NCI-H1048 (cell line): ENCODE measurements at places on chromosomes 3 and 15.

DNA sequence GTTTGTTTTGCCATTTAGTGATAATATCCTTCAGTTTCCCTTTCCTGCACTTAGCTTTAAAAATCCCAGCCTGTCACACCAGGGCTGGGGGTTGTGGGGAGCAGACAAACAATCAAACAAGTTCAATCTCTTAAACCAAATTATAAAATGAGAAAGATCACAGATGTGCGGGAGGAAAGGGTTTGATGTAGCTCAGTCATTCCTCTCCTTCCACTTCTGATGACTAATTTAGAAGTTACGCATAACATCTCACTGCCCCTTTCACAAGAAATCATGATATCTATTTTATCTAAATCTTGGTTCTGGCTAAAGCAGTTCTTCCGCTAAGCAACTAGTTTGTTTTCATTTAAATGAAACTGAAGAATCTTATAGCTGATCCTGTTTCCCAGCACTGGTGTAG, 34.1 kb upstream of the ATG7 start:
- DNase-seq: no peak

GRCh38 chr15:25850154-25851111, 12.7 kb downstream of the ATP10A start:
- DNase-seq: no peak

DNA sequence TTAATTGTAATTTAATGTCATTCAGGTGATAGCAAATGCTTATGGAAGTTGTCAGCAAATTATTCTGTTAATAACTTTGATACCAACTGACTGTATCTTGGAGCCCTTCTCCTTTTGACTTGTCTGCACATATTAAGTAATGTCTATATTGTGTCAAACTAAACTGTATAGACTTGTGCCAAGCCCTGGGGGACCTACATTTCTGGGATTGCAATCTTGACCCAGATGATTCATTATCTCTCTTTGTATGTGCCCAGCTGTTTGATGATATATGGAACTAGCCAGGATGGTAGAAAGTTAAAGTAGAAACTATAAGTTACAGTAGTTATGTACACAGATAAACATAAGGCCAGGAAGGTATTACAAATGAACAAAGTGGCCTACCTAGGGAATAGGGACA, 402.8 kb upstream of the RARB start:
- no peak for DNase-seq

DNA sequence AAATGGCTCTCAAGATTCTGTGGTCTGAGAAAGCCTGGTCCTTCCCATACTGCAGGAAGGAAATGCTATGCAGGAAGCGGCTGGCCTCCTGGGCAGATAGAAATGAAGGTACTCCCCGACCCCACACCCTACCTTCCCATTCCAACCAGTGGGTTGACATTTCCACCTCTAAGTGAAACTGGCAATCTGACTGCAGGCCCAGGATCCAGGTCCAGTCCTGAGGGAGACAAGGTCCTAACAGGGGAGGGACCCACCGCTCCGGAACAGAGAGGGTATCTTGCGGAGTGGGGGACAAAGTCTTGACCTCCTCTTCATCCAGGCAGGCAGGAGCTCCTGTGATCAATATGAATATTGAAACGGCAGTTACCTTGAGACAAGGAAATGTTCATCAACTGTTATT, 6.6 kb upstream of the LOXL1 start:
- DNase-seq: no peak

- no peak for DNase-seq
These were observed 13.3 kb downstream of the DNAJB11 start for GRCh38 chr3:186583831-186584230.
